ENCODE measurements at places on chromosomes 12 and 14. TPM values are rescaled to one million over a fixed set of nuclear protein-coding genes. Genes with fewer than 3 reads are reported as not detected.

DNA sequence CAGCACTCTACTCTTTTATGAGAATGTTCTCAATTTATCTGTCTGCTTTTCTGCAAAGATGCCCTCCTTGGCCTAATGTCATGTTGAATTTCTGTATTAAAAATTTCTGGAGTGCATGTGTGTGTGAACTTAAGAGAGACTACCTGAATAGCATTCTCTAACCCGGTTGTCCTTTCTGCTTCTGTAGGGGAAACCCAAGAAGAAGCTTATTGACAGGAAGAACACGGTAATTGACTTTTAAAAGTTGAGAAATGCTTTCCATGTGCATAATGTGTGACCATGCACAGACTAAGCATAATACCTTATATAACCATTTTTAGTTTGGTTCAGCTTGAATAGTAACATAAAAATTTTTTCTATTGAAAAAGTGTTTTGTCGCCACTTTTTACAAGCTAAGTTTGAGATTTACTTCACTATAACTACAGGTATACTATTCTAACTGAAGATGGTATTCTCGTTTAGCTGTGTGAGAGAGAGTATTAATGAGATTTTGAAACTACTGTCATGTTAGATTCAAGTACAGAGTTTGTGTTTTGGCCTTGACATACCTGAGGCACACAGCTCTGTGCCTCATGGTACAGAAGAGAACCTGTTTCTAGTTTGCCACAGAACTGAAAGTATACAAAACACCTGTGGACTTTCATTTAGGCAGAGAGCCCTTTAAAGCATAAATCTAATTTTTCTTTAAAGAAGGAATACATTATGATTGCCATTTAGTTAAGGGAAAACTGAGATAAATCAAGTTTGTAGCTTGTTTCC lies 96.8 kb downstream of the TTLL5 start:
- no peak for DNase-seq

DNA sequence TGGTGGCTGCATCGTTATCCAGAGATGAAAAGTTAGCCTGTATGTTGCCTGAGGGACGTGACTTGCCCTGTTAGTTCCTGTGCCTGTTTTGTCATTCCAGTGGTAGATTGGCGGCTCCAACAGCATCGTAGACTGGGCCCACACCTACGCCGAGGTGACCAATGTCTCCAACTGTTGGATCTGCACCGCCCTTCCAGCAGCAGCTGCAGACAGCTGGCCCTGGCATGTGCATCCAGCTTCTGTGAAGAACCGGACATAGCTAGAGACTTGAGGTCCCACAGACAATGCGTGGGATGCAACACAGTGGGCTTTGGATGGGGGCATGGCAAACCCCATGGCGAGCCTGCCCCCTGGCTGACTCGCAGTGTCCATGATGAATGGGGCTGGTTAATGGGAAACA lies 93.0 kb upstream of the TMPO start:
- DNase-seq, result no peak

- no peak for DNase-seq
Observed at GRCh38 chr12:30450872-30451271, 244.8 kb downstream of the IPO8 start.

SLC7A8 gene
- total RNA-seq, result 2.8 TPM

NFATC4 gene
- total RNA-seq, result 0.54 TPM

PCED1B gene
- total RNA-seq, result 117 TPM

TAS2R50 gene
- total RNA-seq, result 0.36 TPM

All from activated naive CD8-positive, alpha-beta T cell treated with anti-CD3 and anti-CD28 coated beads for 36 hours (primary cell).